CD4-positive, alpha-beta T cell treated with Interleukin-17A for 4 hours (primary cell): ENCODE measurements at places on chromosomes 5 and 9.

DNA sequence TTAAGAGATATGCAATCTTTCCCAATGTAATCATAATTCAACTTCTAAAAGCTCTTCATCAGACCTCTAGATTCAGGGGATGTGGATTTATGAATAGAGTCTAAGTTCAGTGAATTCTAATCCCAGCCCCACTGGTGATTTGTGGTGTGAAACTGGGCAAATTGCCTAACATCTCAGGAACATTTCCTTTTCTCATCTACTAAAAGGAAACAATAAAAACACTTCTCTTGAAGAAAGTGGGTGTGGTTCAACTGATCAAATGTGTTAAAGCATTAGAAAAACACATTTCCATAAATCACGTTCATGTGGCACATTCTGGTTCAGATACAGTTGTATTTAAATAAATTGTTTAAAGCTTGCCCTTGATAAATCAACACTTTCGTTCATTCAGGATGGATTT, 631.7 kb upstream of the CDH6 start:
- no peak for DNase-seq

GRCh38 chr5:173689737-173690360, 73.4 kb upstream of the BOD1 start:
- no peak for DNase-seq

GRCh38 chr5:126937771-126938170, 92.6 kb downstream of the MARCHF3 start:
- no peak for DNase-seq

- no peak for DNase-seq
These were observed 617.6 kb downstream of the KIF4B start for GRCh38 chr5:155631116-155631515.

GRCh38 chr5:32712481-32713360, 1.6 kb downstream of the NPR3 start:
- DNase-seq, result no peak

DNA sequence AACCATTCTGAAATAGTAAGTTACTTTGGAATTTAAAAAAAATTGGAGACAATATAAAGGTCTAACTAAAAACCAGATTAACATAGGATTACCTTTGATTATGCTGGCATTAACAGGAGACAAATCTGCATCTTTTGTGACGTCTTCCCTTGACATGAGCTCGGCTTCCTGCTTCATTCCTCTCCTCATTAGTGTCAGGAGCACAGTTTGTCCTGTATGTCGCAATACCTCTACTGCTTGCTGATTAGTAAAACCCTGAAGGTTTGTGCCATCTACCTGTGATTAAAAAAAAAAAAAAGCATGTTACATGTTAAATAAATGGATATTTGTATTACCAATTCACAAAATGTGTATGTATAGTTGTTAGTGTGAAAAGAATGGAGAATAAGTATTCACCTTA, 73.7 kb downstream of the MPDZ start:
- no peak for DNase-seq

GRCh38 chr5:17269201-17269600, 51.8 kb downstream of the BASP1 start:
- DNase-seq, result no peak

DNA sequence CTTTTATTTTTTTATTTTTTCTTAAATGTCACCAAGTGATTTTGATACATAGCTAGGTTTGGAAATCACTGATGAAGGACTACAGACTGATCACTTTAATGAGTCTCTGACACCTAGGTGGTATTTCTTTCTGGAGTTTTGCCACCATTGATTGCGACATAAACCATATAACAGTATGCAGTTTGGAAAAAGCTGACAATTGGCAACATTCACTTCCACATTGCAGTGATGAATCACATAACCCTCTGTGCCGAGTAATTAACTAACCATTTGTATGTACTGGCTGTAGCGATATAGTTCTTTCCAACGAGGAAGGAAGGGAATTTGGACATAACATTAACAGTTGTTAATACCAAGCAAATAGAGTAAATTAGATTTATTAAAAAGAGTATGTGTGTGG, 222.9 kb upstream of the EFNA5 start:
- DNase-seq, result no peak

DNA sequence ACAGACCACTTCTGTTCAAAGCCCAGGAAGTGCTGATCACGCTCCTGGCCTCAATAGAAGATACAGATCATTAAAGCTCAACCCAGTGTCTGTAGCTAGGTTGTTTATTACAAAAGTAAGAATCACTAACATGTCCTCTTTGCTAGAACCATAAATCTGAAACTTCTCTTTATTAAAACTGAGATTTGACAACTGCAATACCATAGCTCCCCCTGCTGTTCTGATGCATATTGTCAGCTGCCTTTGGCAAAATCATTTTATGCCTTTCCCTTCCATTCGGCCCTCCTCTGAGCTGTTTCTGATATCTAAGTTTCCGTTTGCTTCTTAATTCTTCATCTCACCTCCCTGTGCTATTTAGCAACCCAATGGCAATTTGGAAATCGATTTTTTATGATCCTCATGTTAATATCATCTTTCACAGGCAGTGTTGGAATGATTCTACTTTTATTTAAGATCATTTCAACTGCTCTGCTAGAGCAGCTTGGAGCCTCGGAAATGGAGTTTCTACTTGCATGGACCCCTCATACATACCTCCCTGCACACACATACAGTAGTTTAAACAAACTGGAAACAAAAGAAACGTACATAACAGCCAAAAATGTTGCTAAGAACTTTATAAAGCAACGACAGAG, 998.8 kb downstream of the MAT2B start:
- DNase-seq, result peak; percentile 3

DNA sequence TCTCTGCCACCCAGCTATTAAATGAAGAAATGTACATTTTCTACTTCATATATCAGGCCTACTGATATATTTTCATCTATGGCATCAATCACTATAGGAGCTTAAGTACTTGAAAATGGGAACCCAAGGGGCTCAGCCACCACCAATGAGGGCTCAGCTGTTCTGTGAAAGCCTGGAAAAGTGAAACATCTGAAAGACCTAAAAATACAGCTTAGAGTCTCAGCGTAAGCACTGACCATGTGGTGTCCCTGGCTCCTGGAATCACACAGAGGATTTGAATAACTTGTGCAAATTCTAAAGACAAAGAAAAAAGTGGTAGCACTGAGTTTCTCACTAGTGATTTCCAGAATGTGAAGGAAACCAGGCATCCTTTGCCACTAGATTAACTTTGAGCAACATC, 64.5 kb downstream of the PTPRD start:
- no peak for DNase-seq

GRCh38 chr5:43802119-43802518, 199.1 kb downstream of the NNT start:
- DNase-seq, result no peak

GRCh38 chr9:100306283-100306682, 46.5 kb downstream of the TEX10 start:
- no peak for DNase-seq

DNA sequence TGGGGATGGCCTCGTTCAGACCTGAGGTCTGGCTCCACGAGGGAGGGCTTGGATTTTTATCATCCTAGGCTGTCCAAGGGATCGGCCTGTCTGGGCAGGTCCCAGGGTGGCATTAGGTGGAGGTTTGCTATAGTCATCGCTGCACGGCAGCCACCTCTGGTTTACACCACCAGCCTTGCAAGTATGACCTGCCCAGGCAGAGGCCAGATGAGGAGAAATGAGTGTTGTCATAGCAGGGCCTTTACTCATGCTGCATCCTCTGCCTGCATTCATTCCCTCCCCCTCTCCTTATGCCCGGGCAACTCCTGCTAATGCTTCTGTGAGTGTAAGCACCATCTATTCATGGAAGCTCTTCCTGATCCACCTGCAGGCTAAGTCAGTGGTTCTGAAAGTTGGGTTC, 15.3 kb upstream of the NDST1 start:
- DNase-seq, result no peak

DNA sequence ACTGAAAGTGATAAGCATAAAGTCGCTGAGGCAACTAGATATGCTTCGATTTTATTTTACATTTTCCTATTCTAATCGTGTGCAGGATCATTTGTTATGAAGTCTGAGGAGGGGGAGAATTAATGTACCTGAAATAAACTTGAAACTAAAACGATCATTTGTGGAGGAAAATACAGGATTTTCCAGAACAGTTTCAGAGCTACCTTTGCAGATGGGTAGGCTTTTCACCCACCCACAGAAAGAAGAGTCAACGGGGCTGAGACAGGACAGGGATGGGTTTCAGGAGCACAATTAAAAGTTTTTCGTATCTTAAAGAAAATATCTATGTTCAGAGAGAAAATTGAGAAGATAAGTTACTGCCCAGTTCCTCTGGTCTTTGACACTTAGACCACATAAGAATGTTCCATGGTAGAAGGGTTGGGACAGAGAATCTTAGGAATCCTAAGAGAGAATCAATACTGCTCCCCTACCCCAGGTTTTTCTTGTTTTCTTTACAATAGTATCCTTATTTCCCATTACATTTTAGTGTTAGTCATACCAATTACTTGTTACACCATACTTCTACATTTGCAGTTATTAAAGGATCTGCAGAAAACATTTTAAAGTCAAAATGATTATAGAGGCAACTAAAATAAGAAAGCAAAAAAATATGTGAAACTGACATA, 211.4 kb downstream of the DEPDC1B start:
- no peak for DNase-seq

GRCh38 chr5:10036136-10036815, 213.4 kb downstream of the ATPSCKMT start:
- no peak for DNase-seq

GRCh38 chr5:67305913-67306710, 109.5 kb upstream of the CD180 start:
- DNase-seq, result no peak

DNA sequence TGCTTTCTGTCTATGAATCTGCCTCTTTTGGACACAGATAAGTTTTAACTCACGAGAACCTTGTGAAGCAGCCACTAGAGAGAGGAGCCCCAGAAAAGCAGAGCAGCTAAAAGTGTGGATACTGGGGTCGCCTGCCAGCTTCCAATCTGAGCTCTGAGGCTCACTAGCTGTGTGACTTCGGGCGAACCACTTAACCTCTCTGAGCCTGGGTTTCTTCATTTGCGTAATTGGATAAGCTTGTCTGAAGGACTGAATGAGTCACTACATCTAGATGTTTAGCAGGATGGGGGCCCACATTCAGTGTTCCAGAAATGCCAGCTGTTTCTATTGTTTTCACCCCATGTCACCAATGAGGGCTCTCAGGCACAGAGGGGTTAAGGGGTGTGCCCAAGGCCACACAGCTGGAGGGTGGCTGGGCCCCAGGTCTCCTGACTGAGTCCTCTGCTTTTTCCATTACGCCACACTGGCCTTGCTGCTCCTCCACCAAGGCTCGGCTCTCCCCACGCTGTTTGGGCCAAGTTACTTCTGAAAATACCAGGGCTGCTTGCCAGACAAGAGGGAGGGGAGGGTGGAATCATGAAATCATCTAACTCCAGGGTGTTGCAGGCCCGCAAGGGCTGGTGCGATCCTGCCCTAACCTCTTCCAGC, 36.2 kb downstream of the SH3PXD2B start:
- DNase-seq, result no peak

DNA sequence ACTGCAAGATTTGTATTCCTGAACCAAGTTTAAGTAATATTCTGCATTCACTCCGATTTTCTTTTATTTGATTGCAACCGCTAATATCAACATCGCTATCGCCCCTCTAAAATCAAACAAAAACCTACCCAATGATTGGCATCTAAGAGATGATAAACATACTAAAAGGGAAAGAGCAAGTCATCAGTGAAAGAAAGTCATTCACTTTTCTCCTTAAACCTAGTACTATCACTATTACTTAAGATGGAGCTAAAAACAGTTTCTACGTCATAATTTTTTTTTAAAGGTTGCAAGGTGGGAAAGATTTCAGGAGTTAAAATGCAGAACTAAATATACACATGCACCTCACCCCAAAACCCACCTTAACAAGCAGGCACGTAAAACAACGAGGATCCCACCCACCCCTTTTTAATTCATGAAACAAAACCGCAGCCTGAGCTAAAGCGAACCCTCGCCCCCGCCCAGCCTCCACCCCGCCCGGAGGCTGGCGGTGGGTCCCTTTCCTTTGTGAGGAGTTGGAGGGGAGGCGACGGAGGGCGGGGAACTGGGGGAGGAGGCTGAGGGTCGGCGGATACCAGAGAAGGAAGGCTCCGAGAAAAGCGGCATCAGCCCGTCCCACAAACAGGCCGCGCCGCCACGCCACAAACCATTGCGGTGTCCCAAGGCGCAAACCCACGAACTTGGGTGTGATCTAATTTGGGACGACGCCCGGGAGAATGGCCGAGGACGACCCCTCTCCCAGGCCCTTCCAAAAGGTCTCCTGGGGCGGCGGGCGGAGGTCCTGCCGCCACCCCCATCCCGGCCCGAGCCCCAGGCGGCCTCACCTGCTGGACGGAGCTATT, 861 bp downstream of the UBQLN1 start:
- peak; percentile 58 for DNase-seq

DNA sequence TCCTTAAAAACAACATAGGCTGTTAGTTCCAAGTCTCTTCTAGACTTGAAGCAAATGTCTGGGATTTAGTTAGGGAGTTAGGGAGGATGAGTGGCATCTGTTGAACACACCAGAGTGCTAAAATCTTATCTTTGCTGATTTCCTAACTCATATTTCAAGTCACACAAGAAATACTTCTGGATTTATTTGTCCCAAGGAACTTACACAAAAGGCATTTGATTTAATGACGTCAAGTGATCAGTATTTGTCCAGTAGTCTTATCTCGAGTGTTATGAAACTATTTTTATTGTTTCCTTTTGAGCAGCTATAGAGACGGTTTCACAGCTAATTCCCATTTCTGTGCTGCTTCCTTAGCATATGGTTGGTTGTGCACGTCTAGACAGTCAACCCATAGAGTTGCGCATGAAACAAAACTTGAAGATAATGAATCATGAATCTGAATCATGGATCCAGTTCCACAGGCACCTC, 140.5 kb upstream of the TUT7 start:
- DNase-seq, result no peak

DNA sequence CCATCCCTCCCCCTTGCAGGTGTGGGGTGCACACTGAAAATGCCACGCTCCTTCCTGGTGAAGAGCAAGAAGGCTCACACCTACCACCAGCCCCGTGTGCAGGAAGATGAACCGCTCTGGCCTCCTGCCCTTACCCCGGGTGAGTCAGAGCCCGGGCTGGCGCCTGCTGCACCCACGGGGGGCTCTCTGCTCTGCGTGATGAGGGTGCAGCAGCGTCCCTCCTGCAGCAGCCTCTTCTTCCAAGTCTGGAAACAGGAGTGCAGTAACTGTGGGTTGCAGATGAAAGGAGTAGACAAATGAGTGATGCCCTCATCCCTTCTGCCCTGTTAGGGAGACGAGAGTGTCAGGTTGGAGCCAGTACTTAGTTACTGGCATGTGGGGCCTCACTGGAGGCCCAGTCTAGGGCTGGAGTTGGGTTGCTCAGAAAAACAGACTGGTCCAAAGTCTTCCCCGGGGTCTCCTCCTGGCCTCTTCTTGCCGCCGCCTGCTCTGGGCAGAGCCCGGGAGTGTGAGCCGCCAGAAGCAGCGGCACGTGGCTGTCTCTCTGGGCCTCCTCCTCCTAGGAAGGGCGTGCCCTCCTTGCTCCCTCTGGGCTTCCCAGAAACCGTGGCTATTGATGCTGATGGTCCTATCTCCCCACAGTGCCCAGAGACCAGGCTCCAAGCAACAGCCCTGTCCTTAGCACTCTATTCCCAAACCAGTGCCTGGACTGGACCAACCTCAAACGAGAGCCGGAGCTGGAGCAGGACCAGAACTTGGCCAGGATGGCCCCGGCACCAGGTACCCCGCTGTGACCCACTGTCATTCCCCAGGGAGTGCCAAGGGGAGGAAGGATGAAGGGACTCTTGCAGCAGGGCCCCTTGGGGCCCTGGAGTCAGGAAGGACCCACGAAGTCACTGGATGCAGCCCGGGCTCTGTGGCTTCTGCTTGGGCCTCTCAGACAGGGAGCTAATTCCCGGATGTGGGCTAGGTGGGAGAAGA, 8.4 kb downstream of the GFI1B start:
- no peak for DNase-seq
